ENCODE measurements at places on chromosomes 2 and 18. TPM values are rescaled to one million over a fixed set of nuclear protein-coding genes. Genes with fewer than 3 reads are reported as not detected.

Gene SPP2
- polyA plus RNA-seq: not detected

Gene CSRNP3
- 9.5 TPM for polyA plus RNA-seq

Gene RAB17
- polyA plus RNA-seq: 10.1 TPM

Gene SIX3
- polyA plus RNA-seq: not detected

Gene SALL3
- 8.8 TPM for polyA plus RNA-seq

Gene GREB1L
- 4.4 TPM for polyA plus RNA-seq

- no peak for DNase-seq
These were observed 73.6 kb upstream of the STK17B start for GRCh38 chr2:196244966-196245365.

DNA sequence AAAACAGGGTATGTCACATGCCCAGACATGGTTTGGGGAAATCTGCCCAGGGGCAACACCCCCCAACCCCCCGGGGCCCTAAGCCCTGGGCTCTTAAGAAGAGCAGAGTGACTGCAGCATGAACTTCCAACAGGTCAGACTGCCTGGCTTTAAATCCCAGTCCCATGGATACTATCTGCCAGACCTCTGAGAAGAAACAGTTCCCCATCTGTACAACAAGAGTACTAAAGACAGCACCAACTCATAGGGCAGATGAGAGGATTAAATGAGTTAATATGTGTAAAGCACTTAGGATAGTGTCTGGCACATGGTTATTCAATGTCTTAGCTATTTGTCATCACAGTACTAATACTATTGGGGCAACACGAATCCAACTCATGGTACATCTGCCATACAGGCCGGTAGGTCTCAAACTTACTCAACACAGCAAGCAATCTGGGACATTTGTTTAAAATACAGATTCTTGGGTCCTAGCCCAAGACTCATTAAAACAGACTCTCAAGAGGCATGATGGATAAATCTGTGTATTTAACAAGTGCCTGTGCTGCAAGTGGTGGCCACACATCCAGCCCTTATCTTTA is 23.4 kb downstream of the CDH2 start:
- DNase-seq: no peak

- no peak for DNase-seq
These were observed 28.4 kb upstream of the ANKRD44 start for GRCh38 chr2:197339016-197339415.

DNA sequence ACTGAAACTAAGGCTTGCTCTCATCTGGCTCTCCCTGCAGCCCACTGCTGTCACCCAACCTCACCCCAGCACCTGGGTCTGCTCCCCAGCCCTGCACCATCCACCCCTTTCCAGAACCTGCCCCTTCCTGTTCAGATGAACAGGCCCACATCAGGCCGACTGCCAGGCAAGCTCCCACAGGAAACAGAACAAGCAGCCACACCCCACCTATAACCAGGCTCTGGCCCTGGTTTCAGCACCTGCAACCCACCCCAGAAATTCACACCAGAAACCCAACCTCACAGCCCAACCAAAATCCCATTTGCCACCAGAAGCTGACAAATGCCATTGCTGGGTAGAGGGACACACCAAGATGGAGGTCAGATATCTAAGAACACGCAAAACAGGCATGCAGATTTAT is 159.2 kb upstream of the ID2 start:
- no peak for DNase-seq

- no peak for DNase-seq
These were observed 39.0 kb upstream of the SNED1 start for GRCh38 chr2:240959214-240959940.

DNA sequence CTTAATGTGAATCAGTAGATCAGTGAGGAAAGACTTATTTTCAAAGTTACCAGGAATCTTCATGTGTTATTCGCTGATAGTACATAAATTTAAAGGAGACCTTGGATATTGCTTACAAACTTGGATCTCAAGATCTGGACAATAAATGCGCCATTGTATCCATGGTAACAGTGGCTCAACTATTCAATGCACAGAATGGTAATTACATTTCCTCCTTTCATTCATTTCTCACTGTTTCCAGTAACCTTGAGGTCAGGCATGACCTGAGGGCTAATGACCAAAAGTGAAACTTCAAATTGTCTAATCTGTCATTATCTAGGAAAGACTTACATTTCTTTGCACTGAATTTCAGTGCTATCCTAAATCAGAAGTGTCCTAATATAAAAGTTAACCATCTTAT is 8.1 kb downstream of the LRP2 start:
- no peak for DNase-seq

DNA sequence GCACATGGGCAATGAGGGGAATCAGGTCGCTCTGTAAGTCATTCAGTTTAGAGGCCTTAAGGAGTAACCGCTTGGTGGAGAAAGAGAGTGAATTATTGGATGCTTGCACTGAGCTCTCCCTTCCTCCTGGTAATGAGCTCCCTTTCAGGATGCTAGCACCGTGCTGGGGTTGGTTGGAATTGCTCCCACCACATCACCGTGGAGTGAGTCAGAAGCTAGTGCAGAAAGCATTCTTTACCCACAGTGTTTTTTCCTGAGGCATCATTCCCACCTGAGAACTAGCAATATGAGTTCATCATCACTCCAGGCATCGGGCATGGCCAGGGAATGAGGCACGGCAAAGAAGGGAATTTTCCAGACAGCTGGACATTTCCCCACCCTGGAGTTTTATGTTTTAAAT is 57.6 kb downstream of the ITGB6 start:
- DNase-seq: no peak

- DNase-seq: no peak
These were observed 47.7 kb downstream of the PAX8 start for GRCh38 chr2:113231064-113231463.

DNA sequence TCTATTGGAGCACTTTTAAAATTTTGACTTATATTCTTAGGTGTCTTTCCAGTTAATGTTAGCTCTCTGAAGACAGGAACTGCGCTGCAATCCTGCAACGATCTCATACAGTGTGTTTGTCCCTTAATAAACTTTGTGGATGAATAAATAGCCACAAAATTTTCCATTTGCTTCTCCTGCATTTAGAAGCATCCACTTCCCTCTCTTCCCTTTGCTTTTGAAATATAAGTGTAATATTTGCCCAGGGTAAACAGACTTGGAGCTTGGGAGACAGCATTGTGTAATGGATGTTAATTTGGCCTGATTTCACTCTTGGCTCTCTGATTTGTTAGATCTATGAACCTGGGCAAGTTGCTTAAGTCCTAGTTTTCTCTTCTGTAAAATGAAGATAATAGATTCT is 58.2 kb upstream of the CD28 start:
- no peak for DNase-seq

DNA sequence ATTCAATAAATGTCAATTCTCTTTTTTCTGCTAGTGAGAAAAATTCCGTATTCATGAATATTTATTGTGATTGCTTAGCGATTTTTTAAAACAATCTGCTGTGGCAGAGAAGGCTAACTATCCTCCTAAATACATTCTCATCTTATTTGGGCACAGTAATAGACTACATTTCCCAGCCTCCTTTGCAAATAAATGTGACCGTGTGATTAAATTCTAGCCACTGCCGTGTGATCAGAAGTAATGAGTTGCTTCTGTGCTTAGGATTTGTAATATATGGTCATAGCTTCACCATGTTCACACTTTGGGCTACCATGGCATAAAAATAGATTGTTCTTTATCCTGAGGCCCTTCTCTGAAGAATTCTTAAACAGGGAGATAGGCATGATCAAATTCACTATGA is 179.6 kb downstream of the FAM124B start:
- no peak for DNase-seq

DNA sequence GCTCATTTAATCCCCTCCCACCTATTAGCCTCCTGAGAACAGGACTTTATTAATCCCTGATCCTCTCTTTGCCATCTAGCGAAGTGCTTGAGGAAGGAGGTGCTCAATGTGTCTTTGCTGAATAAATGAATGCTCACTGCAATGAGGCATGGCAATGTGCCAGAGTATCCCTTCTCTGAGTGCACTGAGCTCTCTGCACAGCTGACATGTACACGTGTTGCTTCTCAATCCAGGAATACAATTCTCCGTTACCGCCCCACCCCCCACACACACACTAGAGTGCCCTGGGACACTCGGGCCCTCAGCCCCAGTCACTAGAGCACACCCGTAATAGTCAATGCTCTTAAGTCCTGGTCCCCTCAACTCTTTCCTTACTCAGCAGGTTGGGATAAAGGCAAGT is 41.4 kb downstream of the FAM178B start:
- no peak for DNase-seq

- DNase-seq: no peak
These were observed 73.7 kb downstream of the RBMS1 start for GRCh38 chr2:160419776-160420505.
